ENCODE measurements at places on chromosomes 2 and 18. TPM values are rescaled to one million over a fixed set of nuclear protein-coding genes. Genes with fewer than 3 reads are reported as not detected.

Gene GFPT1
- total RNA-seq = 55.4 TPM

Gene UGT1A5
- not detected for total RNA-seq

Gene PRKRA
- 60.9 TPM for total RNA-seq

Gene MAL
- not detected for total RNA-seq

Gene CENPA
- total RNA-seq = 7.4 TPM

Gene RAD51AP2
- under 0.01 TPM for total RNA-seq

Gene SLC9A2
- not detected for total RNA-seq

Gene ALK
- total RNA-seq = not detected

Gene COLEC12
- total RNA-seq = 3.9 TPM

Gene LBX2
- total RNA-seq = 2.9 TPM

Gene SULT1C4
- 0.32 TPM for total RNA-seq

Gene CCDC85A
- 2.3 TPM for total RNA-seq

- DNase-seq = peak; percentile 7
Observed at GRCh38 chr18:3799515-3799914, 349.5 kb downstream of the TGIF1 start.

- DNase-seq = no peak
Observed at GRCh38 chr2:75340560-75340959, 141.2 kb upstream of the TACR1 start.

GRCh38 chr18:36899289-36899688, 70.4 kb downstream of the KIAA1328 start:
- DNase-seq = peak; percentile 27

- no peak for DNase-seq
Observed at GRCh38 chr2:102424754-102425153, 1.8 kb downstream of the IL18RAP start.

GRCh38 chr2:147665105-147665504, 179.7 kb upstream of the ACVR2A start:
- no peak for DNase-seq

GRCh38 chr2:172839446-172839845, 103.8 kb downstream of the RAPGEF4 start:
- no peak for DNase-seq

GRCh38 chr2:127371037-127371436, 16.7 kb downstream of the MAP3K2 start:
- DNase-seq = no peak

GRCh38 chr2:20595439-20596192, 55.3 kb downstream of the HS1BP3 start:
- DNase-seq = peak; percentile 90

DNA sequence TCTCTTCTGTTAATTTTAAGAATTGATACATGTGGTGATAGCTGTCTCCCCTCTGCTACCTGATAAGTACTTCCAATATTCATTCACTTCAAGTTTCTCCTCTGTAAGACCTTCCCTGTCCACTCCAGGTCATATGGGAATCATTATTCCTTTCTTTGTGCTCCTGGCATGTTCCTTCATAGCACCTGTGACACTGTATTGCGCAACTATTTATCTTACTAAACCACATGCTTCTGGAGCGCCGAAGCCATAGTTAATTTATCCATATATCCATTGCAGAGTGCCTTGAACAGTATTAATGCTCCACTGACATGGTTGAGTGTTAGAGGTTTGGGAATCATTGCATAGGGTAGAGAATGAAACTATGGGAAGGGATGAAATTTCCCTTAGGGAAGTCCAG, 7.9 kb upstream of the PRKD3 start:
- no peak for DNase-seq

DNA sequence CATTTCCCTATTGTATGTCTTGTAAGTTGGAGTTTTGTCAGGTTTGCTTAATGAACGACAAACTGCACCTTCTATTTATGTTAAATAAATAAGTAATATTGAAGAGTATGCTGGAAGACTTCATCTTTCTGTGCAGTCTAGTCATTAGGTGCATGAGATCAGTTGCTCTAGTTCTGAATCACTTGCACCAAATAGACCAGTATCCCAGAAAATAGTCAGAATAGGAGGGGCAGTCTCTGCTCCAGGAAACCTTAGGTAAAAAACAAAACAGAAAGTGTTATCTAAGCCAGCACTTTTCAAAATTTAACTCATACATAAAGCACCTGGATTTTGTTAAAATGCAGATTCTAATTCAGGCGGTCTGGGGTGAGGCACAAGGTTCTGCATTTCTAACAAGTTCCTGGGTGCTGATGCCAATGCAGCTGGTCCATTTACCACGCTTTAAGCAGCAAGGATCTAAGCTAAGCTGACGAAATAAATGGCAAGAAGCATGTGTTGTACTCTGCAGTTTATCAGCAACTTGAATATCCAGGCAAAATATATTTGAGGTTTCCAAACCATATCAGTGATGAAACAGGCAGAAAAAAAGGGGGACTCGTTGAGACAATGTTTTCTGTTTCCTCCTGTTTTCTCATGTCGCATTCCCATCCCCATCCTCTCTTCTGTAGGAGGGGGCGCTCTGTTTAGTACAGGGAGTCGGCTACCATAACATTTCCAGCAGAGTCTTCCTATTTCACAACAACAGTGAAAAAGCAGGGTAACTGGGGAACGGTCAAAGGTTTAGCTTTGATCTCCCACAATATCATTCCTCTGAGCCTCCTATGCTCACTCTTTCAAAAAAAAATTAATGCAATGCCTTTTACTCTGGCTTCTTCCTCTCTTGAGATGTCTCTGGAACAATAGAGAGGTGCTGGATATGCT, 106.4 kb downstream of the MBD2 start:
- peak; percentile 20 for DNase-seq

- DNase-seq = no peak
Observed at GRCh38 chr2:96218508-96219131, 10.0 kb upstream of the STARD7 start.

DNA sequence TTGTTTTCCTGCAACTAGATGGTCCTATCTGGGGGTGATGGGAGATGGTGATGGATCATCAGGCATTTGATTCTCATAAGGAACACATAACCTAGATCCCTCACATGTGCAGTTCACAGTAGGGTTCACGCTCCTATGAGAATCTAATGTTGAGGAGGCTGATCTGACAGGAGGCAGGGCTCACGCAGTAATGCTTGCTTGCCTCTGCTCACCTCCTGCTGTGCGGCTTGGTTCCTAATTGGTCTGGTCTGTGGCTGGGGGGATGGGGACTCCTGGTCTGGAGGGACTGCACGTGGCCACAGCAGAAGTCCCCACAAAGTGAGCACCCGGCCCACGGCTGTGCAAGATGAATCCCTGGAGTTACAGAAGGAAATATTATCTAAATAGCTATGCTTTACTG, 11.3 kb downstream of the MC5R start:
- DNase-seq = no peak

- DNase-seq = peak; percentile 82
Observed at GRCh38 chr18:3649633-3650426, 199.9 kb downstream of the TGIF1 start.

- DNase-seq = no peak
Observed at GRCh38 chr2:206480161-206480560, 36.8 kb downstream of the ADAM23 start.
